ENCODE measurements at places on chromosomes 7 and 10.

DNA sequence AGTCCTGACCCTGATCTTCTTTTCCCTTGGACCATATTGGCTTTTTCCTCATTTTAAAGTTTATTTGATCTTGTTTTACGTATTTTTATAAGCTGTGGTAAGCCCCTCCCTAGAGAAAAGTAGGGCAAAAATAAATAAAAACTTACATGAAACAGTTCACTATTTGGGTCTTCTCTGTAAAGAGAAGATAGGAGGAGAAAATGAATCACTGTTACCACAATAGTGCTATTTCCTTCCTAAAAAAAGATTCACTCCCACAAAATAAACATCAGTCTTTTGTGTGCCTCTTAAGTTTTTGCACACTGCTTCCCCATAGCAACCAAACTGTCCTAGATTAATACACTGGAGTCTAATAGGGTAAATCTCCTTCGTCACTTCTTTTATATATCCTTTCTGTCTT is 1.4 kb upstream of the SVIL start:
- no peak for DNase-seq

GRCh38 chr7:155313096-155313495 is 15.4 kb downstream of the INSIG1 start:
- DNase-seq, result no peak

GRCh38 chr7:26714006-26714405 is 150.4 kb downstream of the SKAP2 start:
- DNase-seq, result no peak

DNA sequence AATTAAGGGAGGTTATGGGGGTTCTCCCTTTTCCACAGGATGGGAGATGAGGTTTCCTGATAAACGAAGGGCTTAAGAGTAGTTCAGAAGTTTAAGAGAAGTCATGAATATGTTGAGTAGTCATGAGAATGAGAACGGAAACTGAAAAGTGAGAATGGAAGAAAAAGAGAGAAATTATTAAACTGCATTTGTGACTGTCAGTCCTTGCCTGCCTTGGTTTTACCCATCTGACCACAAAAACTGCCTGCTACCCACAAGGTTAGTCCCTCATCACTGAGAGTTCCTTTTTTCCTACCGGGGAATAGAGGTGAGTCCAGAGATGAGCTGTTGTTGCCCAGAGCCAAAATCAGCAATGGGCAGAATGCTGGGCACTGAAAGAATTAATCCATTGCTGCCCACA is 174.1 kb upstream of the BET1 start:
- DNase-seq, result no peak

GRCh38 chr7:80924090-80924489 is 5.2 kb upstream of the SEMA3C start:
- DNase-seq, result no peak

GRCh38 chr10:121244818-121245217 is 353.4 kb downstream of the FGFR2 start:
- DNase-seq, result no peak

DNA sequence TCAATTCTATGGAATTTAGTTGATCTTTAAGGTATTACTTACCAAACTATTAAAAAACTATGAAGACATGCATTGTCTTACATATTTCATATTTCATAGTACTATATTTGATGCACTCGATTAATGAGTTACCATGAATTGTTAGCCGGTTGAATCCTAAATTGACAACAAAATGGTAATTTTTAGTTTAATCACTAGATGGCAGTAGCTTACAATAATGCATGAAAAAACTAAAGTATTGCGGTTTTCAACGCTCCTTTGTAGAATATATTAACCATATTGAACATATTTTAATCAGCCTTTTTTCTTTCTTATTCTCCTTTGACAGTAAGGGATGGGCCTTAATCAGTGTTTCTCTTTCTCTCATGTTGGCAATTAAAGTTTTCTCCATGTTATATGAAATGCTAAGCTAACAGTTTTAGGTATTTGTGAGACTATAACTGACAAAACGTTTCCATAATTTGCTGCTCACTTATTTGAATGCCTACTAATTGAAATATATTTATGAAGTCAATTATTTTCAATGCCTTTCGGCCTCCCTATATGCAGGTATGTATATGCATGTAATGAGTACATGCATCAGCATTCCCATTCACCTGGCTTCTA is 48.5 kb upstream of the ARL4A start:
- peak; percentile 64 for DNase-seq

DNA sequence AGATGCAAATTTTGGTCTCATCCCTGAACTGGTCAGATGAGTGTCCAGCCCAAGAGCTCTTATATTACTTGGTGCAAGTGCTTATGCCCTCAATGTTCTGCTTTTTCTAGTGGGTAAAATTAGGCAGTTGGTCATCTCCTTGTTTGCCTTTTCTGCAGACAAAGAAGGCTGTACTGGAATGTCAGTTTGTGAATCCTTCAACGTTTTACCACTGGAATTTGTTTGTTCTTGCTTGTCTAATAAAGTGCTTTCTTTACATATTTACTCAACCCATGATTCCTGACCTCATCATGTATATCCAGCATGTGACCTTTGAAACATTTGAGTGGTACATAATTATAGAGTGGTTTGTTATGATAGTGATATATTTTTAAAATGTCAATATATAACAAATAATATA is 232.2 kb upstream of the TEX47 start:
- DNase-seq, result no peak

DNA sequence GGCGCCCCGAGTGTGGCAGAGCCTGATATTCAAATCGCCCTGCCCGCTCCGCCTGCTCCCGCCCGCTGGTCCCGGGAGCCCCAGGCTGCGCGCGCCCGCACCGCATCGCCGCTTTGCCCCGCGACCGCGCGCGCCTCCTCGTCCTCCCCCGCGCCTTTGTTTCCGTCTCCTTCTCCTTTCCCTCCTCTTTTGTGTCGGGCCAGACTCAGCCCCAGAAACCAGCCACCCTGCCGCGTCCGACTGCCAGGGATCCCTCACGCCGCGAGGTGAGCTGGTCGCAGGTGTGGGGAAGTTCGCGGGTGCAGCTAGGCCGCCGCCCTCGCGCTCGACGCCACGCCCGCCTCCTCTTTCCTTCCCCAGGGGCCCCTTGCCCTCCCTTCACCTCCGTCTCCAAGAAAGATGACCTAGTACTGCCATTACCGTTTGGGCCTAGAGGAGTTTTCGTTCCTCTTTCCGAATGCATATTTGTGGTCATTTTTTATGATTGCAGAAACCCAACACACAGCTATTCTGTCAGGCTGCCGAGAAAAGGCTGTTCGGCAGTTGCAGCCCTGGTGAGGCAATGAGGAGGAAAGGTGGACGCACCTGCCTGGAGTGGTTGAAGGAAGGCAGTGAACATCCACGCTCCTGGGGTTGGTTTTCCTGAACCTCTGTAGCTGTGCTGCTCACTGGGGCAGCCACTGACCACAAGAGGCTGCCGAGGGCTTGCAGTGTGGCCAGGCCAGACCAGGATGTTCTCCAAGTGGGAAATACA is 107.3 kb downstream of the SNX10 start:
- peak; percentile 65 for DNase-seq

DNA sequence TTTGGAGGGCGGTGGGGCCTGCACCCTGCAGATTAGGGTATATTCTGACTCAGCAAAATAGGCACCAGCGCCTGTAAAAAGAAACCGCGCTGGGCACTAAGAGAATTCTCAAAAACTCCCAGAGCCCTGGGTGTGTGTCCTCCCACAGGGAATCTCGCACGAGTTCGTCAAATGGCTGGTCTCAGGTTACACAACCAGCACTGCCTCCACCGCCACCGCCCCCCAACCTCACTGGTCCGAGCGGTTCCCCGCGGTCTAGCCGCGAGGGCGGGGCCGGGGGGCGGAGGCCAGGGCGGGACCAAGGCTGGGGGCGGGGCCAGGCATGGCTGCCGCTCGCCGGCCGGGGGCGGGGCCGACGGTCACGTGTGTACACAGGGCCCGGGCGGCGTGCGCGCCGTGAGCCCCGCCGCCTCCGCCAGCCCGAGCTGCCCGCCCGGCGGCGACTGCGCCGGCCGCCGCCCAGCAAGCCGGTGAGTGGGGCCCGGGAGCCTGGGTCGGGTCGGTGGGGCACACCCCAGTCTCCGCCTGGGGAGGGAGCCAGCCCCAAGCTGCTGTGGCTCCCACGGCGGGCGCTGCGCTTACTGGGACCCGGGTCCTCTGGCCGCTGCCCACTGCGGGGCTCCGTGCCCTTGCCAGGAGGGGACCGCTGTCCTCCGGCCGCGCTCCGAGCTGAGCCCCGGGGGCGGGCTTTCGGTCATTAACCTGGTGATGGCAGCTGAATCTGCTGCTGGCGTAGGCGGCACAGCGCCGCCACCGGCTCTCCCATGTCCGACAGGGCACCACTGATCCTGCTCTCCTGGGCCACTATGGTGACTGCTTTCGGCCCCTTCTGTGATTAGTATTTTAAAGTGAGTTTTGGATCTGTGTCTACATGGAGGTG is at the start of gene GPR146:
Gene GPR146, plus strand, starts transcription at position 358 of the 880 bp plus-strand sequence. CDS start 12,970 bp downstream, outside the sequence.
- peak; percentile 92 for DNase-seq

DNA sequence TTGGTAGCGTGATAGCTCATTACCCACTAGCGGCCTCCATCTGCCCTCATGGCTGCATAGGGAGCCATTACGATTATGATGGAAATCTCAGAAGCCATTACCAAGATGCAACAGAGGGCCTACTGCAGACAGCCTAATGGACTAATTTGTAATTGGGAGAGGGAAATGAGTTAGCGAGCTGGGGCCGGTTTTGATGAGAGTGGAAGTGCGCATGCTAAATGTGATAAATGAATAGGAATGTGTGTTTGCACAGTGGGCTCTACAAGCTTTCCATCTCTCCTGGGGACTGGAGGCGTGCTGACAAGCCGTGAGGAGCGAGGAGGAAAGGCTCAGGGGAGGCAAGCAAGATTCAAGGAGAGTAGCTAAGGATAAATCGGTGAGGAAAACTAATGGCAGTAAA is 644.5 kb upstream of the GALNT17 start:
- DNase-seq, result no peak

- no peak for DNase-seq
These were observed 164.6 kb downstream of the PTEN start for GRCh38 chr10:88028072-88028471.

DNA sequence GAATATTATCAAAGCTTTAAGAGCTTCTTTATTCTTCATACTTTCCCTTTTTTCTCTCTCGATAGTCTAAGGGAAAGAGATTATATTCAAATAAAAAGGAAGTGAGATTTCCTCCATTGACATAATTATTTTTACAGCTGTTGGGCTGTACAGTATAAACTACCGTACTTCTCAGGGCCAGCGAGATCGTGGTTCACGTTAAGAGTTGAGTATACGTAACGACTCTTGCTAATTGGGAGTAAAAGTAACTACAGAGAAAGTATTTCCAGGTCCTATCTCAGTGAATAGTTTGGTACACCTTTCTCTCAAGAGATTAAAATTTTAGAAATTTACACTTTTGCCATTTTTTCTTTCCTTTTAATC is 57.8 kb downstream of the INPP5F start:
- no peak for DNase-seq

DNA sequence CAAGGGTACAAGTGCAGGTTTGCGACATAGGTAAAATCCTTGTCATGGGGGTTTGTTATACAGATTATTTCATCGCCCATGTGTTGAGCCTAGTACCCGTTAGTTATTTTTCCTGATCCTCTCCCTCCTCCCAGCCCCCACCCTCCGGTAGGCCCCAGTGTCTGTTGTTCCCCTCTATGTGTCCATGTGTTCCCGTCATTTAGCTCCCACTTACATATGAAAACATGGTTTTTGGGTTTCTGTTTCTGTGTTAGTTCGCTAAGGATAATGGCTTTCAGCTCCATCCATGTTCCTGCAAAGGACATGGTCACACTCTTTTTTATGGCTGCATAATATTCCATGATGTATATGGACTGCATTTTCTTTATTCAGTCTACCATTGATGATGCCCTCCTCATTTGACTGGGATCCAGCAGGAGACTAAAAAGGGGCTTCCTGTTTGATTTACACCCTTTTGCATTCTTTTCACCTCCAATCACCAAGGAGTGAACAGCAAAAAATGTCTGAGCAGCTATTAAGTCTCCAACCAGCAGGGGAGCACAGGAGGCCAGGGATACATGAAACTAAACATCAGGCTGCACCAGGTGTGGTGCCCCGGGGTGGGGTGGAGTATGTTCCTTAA is 188.2 kb downstream of the SKIDA1 start:
- DNase-seq, result no peak

DNA sequence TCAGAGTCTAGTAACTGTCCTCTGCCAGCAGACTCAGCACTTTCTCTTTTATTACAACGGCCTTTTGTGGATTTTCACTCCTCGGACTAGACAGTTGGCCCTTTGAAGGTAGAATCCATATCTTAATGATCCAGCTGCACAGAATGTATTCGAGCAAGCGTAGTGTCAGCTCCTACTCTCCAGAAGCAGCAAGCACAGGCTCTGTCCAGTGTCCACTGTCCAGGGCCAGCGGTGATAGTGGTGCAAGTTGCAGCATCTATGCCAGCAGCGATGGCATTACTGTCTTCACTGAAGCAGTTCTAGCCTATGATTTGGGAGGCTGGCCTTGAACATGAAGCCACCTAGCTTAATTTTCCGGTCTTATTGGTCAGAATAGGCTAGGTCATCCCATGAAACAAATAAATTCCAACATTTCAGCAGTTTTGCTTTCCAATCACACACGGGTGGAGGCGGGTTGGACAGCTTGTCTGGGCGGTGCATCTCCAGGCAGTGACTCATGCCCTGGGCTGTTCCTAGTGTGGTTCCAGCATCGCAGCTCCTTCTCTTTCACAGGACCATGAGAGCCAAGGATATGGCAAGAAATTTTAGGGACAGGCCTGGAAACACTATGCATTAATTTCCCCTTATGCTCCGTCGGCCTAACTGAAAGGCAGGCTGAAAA is 108.6 kb upstream of the KCNMA1 start:
- no peak for DNase-seq

GRCh38 chr7:77558284-77558967 is 21.3 kb downstream of the PTPN12 start:
- no peak for DNase-seq

DNA sequence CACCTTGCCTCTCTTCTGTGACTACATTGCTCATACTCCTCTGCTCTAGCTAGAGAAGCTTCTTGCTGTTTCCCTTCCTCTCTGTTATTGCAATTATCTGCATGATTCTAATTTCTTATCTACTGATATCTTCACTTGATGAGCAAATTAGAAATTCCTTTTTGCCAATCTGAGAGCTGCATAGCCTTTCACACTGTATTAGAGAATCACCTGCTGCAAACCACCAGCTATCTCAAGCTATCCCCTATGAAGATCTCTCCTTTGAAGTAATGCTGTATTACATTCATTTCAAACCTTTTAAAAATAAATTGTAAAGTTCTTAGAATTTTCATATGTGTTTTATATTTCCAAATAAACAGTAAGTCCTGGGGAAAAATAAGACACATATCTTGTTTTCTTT is 89.0 kb upstream of the ZNF804B start:
- DNase-seq, result no peak

DNA sequence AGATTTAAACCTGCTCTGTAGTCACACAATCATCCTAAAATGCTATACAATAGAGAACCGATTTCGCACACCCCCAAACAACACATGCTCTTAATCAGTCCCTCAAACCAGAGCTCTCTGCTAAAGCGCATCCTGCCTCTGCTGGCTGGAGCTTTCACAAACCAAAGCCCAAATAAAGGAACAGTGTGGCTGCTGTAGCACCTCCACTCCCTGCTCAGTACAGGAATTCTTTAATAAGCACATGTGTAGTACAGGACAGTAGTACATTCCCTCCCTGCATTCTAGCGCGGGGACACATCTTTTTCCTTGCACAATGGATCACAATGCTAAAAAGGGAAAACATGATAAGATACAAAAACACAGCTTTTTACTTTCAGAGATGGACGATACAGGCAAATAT is 684.6 kb downstream of the MAGI2 start:
- DNase-seq, result no peak
